GF-D8 (cell line): ENCODE measurements at places on chromosomes 4 and X.

DNA sequence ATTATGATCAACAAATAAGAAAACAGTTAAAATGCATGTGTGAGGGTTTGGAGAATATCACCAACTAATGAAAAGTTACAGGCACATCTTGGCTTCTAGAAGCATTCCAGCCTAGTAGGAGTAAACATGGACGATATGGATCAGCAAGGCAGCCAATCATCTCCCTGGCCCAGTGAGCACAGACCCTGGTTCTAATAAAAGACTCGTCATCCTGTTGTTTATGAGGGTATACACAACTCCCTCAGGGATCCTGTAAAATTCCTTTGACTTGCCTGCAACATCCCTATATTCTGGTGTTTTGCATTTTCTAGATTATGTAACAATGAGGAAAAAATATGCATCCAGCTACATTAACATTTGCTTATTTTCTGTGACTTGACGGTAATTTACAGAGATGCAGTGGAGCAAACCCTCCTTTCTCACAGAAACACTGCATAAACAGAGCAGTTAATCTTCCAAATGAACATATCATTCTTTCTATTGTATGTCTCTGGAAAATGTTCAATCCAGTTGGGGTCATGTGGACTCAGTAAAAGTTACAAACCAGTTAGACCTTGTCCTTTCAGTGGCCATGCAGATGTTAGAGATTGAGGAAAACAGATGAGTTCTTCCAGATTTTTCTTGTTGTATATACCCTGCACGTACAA lies 88.9 kb upstream of the NDP start:
- no peak for DNase-seq

- DNase-seq = no peak
Measured at GRCh38 chr4:3256230-3257102, 7.5 kb downstream of the MSANTD1 start.

DNA sequence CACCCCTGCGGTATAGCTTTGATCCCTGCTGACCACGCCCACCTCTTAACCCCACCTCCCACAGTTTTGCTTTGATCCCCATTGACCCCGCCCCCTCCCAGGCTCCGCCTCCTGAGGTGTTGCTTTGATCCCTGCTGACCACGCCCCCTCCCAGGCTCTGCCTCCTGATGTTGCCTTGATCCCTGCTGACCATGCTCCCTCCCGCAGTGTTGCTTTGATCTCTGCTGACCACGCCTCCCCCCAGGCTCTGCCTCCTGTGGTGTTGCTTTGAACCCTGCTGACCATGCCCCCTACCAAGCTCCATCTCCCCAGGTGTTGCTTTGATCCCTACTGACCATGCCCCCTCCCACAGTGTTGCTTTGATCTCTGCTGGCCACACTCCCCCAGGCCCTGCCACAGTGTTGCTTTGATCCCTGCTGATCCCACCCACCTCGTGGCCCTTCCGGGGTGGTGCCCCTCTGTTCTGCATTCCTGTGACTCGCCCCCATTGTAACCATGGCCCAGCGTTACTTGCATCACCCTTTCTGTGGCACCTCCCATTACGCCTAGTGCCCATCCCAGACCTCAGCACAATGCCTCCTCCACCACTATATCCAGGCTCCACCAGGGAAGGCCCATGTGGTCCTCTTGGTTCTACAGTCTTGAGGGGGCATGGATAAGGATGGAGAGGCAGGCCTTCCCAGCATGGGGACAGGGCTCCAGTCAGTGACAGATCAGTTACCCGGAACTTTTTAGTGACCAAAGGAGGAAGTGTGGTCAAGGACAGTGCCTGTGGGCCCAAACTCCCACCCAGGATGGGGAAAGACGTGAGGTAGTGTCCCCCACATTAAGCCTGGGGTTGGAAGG lies 70.8 kb downstream of the ADRA2C start:
- DNase-seq = no peak

DNA sequence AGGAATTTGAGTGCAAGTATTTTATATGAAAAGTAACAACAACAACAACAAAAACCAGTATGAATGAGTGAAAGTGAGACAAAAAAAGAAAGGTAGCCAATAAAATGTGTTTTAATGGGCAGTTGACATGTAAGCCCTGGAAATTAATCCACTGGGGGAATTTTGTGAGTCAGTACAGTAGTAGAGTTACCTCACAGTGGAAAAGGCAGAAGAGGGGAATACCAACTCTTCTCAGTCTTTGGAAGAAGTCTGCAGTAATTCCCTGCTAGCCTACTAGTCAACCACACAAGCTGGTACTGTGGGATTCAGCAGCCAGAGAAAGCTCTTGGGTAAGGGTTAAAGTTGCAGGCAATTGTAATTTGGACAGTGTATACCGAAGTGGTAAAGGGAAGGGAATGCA lies 76.3 kb upstream of the IL15 start:
- DNase-seq = no peak

DNA sequence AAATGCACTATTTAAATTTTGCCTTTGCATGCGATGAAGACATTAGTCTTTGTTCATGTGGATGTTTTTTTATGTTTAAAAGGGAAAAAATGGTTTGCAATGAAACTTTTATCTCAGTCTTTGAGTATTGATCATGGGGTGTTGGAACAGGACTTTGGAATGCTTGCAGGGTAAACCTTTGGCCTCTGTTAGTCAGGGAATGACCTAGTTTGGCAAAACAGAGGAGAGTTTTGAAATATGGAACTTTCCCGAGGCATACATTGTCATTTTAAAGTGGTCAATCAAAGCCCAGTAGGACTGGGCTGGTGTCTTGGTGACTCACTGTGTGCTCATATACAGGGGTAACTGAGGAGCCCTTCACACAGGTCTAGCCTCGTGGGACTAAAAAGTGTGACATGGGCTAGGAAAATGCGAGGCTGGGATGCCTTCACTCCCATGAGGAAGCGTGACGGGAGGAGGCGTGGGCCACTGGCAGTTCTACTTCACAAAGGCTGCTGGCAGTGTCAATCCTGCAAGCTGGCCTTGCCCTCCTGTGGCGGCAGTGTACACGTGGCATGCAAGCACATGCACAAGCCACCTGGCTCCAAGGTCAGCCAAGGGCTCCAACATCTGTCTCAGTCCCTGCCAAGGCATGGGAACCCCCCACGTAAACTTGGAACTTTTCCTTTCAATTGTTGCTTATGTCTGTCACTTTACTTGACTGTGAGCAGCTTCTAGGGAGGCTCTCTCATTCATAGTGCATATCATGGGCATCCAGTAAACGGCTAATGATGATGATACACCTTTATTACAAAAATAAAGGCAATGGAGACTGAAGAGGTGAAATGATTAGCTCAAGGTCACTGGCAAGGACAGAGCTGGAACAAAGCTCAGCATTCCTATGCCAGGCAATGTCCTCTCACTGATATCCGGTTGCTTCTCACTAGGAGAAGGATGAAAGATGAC lies 5.2 kb upstream of the F11 start:
- DNase-seq = no peak

- no peak for DNase-seq
Measured at GRCh38 chr4:94290245-94290644, 52.4 kb downstream of the HPGDS start.

GRCh38 chr4:178293601-178294000 lies 851.4 kb upstream of the AGA start:
- no peak for DNase-seq

- no peak for DNase-seq
Measured at GRCh38 chr4:142550965-142551364, 295.1 kb downstream of the INPP4B start.

DNA sequence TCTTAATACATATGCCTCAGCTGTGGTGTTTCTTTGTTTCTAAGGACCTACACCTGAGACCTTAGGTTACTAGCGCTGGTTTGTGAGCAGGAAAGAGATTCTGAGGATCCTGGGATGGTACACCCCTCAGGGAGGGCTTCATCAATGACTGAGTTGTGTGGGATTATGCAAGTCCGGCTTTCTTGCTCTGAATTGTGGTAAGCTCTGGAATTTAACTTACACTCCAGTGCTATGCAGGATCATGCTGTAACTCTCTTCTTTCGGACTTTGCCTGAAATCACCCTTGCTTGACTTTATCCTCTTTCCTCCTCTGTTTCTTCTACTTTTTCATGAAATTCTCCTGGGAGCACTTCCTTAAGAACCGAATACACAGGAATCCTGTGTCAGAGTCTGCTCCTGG lies 431.5 kb upstream of the BOD1L1 start:
- DNase-seq = no peak

- DNase-seq = peak; percentile 23
Measured at GRCh38 chrX:15500497-15500966, at the start of gene BMX. BMX (plus strand) TSS chrX:15500807; CDS start chrX:15508354, 7,547 bp downstream.

DNA sequence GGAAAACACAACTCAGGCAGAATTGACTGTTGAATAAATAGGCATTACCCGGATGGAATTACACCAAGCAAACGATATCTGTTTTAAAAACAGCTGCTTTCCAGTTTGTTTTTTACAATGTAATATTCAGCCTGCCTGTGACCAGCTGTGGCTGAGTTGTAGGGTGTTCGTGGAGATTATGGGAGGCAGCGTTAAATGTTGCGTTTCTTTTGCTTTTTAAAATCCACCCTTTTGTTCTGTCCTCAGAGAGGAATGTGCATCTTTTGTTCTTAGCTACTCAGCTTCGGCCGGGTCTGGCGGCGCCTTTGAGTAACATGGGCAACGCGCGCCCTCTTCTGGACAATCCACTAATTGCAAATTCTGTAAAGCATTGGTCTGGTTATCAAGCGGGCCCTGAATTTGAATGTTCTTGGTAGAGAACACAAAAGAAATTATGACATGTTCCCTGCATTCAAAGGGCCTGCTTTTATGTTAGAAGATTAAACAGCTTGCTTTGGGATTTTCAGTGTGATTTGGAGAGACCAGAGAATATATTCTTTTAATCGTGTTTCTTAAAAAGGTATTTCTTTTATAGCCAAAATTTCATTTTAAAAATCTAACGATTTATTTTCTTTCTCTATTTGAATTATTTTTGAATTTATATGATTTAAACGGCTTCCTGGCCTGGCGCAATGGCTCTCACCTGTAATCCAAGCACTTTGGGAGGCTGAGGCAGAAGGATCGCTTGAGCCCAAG lies 76.3 kb upstream of the TRIM2 start:
- DNase-seq = no peak

DNA sequence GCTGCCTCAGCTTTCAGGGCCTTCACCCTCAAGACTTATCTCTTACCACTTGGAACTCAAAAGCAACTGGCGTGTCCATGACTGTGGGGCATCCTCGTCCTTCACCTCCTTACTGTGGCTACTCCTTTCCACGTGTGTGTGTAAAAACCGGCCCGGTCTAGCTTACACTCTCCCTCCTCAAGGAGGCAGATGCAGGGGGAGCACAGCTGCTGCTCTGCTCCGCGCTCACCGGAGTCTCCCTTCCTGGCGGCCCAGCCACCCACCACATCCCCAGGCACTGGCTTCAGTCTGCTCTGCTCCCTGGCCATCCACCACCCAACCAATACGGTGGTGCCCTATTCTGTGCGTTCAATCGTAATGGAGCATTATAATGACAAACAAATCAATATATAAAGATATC lies 8.3 kb downstream of the RNF212 start:
- DNase-seq = no peak

GRCh38 chr4:180363815-180364214 lies 1879.4 kb upstream of the TENM3 start:
- DNase-seq = no peak

DNA sequence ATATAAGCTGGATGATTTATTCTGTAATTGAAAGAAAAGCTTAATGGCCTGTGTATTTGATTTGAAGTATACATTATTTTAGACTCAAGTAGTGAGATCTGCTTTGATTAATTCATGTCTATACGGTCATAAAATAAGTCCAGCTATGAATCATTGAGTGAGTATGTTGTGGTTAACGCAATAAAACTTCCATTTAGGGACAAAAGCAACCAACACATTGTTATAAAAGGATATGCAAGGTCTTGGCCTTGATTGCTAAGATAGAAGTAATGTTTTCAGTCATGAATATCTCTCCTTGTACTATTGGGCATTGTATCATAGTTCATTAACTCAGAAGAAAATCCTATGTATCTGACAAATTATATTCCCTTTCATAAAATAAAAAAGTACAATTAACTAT lies 162.1 kb downstream of the EPHA5 start:
- DNase-seq = no peak

DNA sequence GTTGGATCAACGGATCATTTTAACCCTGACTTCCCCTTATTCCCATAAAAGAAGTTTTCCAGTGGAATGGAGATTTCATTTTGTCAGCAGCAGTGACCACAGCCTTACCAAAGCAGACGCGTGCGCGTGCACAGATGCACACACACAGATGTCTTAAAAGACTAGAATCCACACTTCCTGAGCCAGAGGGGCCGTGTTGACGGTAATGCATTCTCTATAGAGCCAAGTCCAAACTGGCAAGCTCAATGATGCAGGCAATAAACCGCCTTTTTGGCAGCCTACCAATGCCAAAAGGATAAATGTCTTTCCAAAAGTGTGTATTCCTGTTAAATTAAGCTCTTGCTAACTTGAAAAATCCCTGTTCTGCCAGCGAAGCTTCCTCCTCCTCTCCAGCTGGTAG lies 18.8 kb upstream of the CLDN34 start:
- DNase-seq = no peak
